Erythroblast (primary cell): ENCODE measurements at places on chromosomes 6 and 20.

DNA sequence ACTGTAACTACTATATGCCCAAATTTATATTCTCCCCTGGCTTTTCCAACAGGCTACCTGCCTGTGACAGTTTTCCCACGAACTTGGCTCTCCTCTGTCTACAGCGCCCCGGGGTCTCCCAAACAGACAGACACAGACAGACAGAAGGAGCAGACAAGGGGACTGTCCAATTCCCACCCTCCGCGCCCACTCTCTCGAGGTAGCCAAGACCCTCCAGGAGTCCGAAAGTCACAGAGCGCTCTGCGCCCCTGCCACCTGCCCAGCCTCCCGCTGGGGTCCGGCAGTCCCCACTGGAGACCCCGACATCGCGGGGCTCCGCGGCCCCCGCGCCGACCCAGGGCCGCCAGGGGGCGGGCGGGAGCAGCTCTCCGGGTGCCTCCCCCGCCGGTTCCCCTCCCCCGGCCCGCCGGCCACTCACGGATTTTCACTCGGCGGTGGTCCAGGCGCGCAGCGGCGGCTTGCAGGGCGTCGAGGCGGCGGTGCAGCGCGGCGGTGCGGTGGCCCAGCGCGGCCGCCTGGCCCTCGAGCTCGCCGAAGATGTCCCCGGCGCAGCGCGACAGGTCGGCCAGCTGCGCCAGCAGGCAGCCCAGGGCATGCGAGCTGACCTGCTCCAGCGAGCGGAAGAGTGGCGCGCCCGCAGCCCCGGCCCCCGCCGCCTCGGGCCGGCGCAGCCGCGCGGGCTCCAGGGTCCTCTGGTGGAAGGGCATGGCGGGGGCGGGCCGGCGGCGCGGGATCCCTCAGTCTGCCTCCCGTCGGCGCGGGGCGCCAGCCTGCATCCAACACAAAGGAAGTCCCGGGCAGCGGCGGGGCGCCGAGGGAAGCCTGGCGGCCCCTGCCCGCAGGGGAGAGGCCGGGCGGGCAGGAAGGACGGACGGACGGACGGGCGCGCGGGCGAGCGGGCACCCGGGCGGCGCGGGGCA, 81.3 kb upstream of the CCDC28A start:
- DNase-seq, result peak; percentile 45

GRCh38 chr6:118709859-118710350, 58.5 kb upstream of the CEP85L start:
- DNase-seq, result peak; percentile 51

DNA sequence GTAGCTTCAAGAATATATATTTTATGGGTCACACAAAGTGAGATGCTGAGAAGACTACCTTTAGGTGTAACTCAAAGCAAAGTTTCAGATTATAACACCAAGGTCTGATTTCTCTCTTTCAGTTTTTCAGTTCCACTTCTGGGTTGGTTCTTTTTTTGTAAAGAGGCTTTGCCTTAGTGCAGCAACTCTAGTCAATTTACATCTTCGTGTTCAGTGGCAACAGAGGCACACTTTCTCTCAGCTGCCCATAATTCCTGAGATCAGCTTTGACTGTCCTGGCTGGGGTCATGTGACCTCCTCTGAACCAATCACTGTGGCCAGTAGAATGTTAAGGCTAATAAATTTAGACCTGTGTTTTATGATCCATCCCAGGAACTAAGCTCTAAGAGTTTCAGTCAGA, 120.2 kb downstream of the TINAG start:
- DNase-seq, result no peak

- no peak for DNase-seq
Observed at GRCh38 chr6:144335914-144336313, 50.8 kb downstream of the UTRN start.

- DNase-seq, result no peak
Observed at GRCh38 chr6:71476872-71477271, 188.3 kb downstream of the OGFRL1 start.
